ENCODE measurements at places on chromosomes 2 and 18. TPM values are rescaled to one million over a fixed set of nuclear protein-coding genes. Genes with fewer than 3 reads are reported as not detected.

HOXD12 gene
- total RNA-seq, result not detected

RAB6C gene
- total RNA-seq, result not detected

STARD6 gene
- total RNA-seq, result not detected

CABLES1 gene
- 22.7 TPM for total RNA-seq

STPG4 gene
- 0.09 TPM for total RNA-seq

DQX1 gene
- 0.09 TPM for total RNA-seq

SERPINB4 gene
- not detected for total RNA-seq

CLIP4 gene
- total RNA-seq, result 39.9 TPM
